ENCODE measurements at places on chromosomes 5 and 9. TPM values are rescaled to one million over a fixed set of nuclear protein-coding genes. Genes with fewer than 3 reads are reported as not detected.
A peak's percentile ranks its signal among the peaks of the same experiment; 100 is the strongest.

Gene CER1
- total RNA-seq, result not detected

Gene ITK
- 1.7 TPM for total RNA-seq

Gene F2RL1
- 174 TPM for total RNA-seq

DNA sequence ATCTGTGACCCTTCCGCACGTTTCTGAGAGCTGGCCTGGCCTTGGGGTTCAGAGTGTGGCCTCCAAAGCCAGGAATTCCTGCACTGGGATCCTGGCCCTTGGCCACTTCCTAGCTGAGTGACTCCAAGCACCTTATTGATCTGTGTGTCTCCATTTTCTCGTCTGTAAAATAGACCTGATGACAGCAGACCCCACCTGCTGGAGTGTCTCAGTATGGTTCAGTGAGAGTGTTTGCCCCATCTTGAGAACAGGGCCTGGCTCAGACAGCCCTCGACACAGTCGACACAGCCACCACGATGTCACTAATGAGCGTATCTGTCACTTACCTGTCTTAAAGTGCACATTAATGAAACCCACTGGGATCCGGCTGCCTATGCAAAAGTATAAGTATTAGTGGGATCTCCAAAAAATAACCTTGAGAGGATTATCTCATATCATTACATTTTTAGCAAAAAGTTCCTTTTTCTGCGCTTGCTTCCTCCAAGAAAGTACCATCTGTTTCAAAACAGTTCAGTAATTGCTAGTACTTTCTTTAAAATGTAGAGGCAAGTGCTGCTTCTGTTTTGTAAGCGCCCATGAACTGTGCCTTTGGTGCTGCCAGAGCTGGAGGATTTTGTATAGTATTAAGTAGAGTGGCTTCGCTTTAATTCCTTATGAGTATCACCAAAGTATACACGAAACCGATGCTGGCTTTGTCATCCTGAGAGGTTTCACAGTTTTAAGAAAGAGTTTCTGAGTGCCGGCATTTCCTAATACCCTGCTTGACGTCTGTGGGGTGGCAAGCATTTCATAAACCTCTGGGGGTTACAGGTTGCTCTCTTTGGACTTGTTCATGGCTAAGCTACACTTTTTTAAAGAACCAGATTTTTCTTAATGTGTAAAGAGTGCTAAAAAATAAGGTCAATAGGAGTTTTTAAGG is 31.7 kb downstream of the UBE2QL1 start:
- no peak for DNase-seq

GRCh38 chr9:4042991-4043390 is 256.9 kb downstream of the GLIS3 start:
- DNase-seq, result no peak

- DNase-seq, result no peak
Measured at GRCh38 chr5:171580502-171581265, 161.2 kb downstream of the FGF18 start.

DNA sequence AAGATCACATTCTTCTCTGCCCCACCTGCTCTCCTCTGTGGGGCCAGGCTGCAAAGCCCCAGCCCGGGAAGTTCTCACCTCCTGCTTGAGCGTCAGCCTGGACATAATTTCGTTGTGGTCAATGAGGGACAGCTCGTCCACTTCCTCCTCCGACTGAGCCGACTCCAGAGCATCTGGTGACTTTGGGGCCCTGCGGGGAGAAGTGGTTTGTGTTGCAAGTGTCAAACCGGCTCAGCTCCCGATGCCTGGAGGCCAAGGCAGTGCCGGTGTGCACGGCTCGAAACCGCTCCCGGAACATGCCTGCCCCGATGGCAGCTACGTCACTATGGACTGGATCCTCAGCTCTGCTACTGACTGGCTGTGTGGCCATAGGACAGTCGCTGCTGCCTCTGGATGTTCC is 52.8 kb downstream of the PRRT1B start:
- peak; percentile 50 for DNase-seq

- no peak for DNase-seq
Measured at GRCh38 chr5:135051399-135051798, 17.4 kb upstream of the PITX1 start.

DNA sequence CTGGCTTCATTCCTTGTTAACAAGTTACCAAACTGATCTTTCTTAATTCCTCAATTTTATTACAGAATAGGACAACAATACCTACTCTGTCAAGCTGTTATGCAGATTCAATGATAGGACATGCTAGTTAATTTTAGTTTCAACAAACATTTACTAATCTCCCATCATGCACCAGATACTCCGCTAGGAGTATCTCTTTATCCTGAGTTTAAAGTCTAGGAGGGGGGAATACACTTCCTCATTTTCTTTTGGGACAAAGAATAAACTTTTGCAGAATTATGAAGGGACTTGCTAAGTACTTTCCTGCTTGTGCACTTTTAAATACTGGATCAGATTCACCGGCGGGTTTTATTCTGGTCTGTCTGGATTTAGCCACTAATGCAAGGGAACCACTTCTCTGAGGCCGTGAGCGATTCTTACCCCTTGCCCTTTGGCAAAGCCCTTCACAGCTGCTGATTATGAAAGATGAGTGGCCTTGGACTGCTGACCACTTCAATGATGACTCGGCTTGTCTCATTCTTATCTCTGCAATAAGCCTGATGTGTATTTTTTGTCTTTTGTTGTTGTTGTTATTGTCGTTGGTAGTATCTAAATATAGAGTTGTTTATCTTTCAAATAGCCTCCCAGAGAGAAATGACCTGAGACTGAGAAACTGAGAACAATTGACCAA is 73.9 kb downstream of the RMI1 start:
- DNase-seq, result no peak

GRCh38 chr5:154444556-154445421 is 1.0 kb upstream of the SAP30L start:
- peak; percentile 34 for DNase-seq

DNA sequence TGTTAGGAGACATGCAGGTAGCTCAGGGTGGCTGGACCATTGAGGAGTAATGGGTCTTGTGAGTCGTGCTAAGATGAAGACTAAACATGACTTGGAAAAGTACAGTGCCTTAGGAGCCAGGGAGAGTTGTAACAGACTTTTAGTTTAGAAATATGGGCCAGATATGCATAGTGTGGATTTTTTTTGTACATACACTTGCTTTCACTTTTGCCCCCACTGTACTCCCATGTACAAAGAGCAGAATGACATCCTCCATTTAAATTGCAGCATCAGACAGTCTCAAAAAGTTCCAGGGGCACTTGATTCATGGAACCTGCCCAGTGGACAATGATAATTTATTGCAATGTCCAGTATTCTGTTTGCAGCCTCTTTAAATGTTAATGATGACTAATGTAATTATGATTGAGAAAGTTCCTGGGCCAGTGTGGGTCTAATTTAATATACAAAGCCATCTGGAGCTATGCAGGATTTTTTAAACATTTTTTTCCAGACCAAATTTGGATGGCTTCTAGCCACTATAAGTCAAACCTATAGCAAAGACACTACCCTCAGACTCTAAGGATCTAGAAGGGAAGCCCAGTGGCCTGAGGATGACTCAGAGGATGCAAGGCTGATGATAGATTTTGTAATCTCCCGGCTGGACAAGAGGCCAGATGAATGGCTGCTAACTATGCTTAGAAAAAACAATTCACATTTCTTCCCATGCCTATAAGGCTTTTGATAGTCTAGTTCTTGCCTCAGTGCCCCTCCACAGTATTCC is 80.1 kb downstream of the TRPC7 start:
- DNase-seq, result no peak

- DNase-seq, result peak; percentile 61
Measured at GRCh38 chr5:150780187-150780692, 1.7 kb downstream of the SMIM3 start.

DNA sequence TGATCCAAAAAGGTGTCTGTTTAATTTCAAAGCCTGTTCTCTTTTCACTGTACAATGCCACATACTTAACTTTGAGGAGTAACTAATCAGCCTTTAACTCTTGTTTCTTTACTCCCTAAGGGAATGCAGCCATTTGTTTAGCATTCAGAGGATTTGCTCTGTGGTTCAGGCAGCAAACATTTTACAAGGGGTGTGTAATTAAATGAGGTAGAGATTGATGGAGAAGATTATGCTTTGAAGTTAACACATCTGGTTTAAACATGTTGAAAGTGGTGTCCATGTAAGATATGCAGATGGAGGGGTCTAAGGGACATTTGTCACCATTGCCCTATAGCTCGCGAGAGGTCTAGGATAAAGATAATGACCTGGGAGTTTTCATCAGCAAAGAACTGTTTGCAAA is 41.9 kb downstream of the TMEM215 start:
- no peak for DNase-seq

GRCh38 chr9:341634-342421 is 127.2 kb downstream of the DOCK8 start:
- DNase-seq, result no peak

- peak; percentile 19 for DNase-seq
Measured at GRCh38 chr9:98099898-98100297, 19.1 kb downstream of the TRIM14 start.
